NCI-H2107 (cell line): ENCODE measurements at places on chromosomes 7 and 10.
A peak's percentile ranks its signal among the peaks of the same experiment; 100 is the strongest.

- no peak for DNase-seq
Observed at GRCh38 chr7:35802649-35803048, 1.8 kb downstream of the SEPTIN7 start.

DNA sequence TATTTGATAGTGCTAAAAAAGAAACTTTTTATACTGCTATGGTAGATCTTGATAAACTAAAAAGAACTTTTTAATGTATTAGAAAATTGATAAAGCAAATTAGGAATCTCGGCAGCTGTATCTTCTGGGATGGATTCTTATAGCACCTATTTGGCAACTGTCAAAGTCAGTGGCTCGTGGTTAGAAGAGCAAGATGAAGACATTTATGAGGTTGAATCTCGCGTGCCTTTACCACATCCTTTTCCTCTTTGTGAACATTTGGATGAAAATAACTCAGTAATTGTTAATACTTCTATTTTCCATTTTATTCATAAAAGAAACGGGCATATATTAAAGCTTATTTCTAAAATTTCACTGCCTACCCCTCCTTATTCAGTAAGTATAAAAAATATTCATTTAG lies 76.2 kb downstream of the CYP51A1 start:
- no peak for DNase-seq

DNA sequence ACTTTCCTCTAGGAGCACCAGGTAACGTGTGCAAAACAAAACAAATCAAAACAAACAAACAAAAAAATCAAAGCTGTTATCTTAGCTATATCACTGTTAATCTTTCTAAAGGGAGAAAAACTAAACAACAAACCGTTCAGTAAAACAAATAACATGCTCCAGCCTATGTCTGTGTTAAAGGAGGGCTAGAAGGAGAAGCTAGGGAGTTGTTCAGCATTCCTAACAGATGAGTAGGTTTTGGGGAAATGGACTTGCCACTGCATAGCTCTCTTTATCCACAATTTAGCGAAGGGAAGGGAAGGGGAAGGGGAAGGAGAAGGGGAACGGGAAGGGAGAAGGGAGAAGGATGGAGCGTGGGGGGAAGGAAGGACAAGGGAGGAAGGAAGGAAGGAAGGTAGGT lies 134.2 kb upstream of the AKR1E2 start:
- no peak for DNase-seq

DNA sequence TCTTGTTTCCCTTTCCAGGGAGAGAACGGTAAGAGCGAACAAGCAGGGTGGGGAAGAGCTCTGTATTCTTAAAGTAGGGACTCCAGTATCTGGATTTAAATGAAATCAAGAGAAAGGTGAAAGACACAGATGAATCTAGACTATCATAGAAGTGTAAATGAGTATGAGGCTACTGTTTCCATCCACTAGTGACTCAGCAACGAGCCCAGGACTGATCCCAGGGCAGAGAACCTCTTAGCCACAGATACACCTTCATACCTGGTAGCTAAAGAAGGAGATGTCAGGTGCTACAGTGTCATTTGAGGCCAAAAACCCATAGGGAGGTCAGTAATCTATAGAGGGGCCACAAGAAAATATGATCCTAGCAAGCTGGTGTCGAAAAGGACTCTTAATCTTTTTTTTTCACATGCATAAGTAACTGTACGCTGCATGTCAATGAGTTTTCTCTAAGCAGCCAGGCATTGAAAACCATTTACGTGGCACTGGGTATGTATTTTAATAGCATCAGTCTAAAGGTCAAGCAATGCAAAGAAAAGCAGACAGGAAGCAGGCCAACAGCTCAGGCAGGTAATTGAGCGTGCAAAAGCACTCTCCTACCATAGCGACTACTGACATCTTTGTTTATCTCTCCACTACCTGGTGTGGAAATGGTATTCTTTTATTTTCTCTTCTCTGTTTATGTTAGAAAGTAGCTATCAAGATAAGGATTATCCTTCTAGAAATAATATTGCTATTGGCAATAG lies 91.5 kb upstream of the EGR2 start:
- no peak for DNase-seq

DNA sequence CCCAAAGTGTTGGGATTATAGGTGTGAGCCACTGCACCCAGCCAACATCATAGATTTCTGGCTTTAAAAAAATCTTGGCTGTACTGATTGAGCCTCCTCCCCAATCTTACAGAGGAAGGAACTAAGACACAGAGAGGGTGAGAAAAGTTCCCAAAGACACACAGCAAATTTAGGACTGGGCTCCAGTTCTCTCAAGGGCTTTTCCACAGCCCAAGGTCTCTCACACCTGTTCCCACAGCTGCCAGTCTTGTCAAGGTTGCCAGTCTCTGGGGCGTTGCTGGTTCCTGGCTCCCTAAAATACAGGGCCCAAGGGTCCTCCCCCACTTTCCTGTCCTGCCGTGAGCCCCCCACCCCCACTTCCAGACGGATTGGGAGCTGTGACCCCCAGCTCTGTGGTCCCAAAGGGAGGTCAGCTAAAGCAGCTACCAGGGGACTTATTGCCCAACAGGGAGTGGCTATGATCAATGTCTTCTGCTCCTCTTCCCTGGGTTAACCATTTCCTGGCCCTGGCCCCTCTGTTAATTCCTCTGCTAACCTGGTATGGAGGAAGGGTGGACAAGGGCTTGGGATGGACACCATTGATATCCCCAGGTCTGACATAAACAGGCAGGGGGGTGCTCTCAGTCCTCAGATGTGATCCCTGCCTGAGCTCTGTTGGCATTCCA lies 3.1 kb upstream of the ZAN start:
- DNase-seq = no peak

DNA sequence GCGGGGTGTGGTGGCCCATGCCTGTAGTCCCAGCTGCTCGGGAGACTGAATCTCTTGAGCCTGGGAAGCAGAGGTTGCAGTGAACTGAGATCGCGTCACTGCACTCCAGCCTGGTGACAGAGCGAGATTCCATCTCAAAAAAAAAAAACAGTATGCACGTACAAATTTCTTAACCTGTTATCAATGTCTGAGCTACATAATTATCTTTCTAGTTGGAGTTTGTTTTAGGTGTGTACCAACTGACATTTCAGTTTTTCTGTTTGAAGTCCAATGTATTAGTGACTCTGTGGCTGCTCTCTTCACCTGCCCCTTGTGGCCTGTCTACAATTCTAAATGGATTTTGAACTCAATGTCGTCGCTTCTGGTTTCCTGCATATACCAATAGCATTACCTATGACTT lies 40.3 kb downstream of the CD36 start:
- DNase-seq = no peak

DNA sequence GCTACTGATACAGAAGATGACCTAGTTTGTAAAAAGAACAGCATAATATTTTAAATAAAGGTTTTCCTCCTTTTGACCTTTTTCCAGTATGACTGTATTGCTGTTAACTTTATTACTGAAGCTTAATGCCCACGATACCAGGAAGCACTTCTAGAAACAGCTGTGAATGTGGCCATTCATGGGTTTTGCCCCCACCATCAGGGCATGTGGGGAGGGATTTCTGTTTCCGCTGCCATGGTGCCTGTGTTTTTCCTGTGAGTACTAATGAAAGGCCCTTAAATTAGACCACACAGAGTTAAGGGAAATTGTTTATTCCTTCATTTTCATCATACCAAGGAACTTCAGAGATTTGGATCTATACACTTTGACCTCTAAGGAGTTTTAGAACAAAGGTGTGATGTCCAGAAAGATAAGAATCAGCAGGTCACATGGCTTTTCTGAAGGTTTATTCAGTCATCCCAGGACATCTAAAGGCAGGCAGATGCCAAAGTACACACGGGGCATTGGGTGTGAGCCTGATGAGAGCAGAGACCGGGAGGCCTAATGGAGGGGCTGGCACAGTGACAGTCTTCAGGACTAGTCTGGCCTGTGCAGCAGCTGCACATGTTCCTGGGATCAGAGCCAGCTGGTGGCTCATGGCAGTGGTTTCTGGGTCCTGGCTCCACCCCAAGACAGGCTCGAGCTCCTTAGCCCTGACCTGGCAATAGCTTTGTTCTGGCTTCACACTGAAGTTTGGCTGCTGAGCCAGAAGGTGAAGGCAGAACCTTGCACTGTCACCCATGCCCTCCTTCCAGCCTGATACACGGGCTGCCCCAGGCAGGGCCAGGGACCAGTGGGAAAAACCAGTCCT lies 190.9 kb downstream of the REEP3 start:
- DNase-seq = peak; percentile 71

DNA sequence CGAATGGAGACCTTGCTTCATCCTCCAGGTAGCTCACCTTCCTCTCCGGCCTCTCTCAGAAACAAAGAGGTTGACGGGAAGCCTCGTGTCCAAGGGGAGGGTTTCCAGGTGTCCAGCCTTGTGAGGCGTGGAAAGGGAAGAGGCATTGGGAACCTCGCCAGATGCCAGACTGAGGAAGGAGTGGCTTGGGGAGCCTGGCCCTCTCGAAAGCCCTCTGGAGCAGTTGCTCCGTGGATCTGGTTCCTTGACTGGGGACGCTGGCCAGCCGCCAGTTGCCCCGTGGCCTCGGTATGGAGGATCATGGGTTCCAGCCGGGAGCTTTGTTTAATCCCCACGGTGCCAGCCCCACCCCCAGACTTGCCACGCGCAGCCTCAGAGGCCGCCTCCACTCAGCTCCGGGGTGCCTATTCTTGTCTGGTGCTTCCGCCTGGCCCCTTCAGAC lies 30.3 kb upstream of the SUN1 start:
- DNase-seq = peak; percentile 82

DNA sequence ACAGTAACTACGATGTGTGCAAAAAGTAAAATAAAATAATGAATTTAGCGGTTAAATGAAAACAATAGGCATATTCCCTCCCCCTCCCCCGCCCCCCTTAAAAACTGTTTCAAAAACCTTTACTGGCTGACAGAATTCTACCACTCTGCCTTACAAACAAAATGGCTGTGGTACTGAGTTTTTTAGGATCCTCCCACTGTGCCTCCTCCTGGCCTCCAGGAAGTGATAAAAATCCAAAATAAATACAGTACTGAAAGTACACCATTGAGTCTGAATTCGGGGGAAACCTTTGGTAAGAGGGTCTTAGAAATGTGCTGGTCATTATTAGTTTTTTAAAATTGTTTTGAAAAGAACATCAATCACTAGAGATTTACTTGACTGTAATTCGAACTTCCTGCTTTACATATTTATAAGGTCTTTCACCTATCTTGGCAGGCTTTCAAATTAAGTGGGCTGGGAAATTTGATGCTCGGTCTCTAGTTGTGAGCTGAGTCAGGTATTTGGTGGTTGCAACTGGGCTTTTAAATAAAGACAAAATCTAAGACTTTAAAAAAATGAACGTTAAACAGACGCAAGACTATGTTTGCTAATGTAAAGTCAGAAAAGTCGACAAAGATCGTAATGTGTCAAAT lies 32.5 kb upstream of the EPC1 start:
- DNase-seq = peak; percentile 8

GRCh38 chr10:46317889-46318288 lies 31.1 kb downstream of the ANTXRL start:
- no peak for DNase-seq

DNA sequence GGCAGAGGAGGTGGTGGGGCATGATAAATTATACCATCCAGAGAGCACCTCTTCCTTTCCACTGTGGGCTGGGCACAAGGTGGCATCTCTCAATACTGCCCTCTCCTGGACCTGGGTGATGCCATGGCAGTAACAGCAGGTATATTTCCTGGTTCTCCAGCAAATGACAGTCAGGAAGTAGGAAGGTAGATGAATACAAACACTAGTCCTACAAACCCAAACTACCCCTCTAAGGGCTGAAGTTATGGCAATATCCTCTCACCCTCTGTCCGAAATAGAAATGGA lies 1004.9 kb downstream of the KCNMA1 start:
- DNase-seq = peak; percentile 12

DNA sequence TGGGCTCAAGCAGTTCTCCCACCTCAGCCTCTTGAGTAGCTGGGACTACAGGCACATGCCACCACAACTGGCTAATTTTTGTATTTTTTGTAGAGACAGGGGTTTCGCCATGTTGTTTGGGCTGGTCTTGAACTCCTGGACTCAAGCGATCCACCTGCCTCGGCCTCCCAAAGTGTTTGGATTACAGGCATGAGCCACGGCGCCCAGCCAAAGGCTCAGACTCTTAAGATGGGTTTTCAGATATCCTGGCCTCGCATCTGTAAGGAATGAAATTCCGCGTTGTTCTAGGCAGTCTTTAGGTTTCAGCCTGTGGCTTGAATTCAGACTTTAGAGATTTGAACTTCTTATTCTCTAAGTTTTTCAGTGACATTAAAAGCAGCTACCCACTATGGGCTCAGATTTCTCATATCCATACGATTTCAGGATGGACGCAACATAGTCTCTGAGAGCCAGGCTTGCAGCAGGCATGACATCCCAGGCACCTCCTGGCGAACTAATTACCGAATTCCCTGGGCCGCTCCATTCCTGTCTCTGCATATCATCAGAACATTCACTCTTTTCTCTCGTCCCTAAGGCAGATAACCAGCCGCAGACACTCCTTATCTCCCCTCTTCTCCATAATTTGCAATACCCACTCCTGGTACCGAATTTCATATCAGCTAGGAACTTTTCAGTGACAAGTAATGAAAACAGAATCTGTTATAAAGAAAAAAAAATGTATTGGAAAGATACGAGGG lies 29.7 kb downstream of the IL15RA start:
- DNase-seq = no peak

- no peak for DNase-seq
Observed at GRCh38 chr10:19966751-19967150, 150.5 kb downstream of the PLXDC2 start.

GRCh38 chr7:94182721-94183120 lies 178.6 kb upstream of the BET1 start:
- DNase-seq = no peak

DNA sequence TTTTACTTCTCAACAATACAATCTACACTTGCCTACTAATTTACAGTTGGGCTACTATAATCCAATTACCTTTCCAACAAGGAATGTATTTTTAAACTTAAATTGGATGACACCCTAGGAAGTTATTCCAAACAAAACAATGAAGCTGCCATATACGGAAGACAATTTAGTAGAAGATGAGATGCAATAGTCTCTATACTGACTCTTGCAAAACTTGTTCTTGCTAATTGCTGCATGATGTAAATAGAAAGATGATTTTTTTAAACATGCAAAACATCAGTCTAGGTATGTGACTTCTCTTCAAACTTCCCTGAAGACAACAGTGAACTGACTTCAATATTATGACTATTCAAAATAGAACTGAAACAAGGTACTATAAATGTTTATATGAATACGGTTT lies 17.6 kb downstream of the NT5C3A start:
- no peak for DNase-seq

DNA sequence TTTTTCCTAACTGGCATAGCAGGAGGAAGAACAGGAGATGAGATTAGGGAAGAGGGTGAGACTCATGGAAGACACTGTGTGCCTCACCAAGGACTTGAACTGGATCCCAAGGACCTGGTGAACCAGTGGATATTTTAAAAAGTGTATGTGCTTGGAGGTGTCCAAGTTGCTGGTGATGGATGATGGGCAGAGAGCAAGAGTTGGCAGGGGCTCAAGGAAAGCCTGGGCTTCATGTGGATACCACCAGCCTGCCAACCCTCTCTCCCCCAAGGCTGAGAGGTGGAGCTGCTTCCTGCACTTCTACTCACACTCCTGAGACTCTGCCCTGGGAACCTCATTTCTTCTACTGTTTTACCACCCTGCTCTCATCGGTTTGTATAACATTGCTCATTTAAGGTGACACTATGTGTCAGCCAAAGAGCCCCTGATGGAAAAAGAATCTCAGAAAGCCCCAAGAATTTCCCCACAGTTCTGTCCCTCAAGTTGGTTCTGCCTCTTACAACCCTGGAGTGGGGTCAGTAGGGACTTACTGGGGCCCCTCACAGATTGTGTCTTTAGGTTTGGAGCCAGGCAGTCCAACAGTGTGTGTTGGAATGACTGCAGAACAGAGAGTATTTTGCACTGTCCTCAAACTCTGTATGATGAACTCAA lies 56.2 kb upstream of the PDCD4 start:
- DNase-seq = no peak

GRCh38 chr7:150322833-150323681 lies at the start of the genes ACTR3C and LRRC61:
Gene ACTR3C, minus strand, starts transcription at chr7:150323545. Its CDS starts 28,249 bp downstream, at chr7:150295296.
Gene LRRC61, plus strand, starts transcription at chr7:150323355. Its CDS starts 13,507 bp downstream, at chr7:150336862.
- peak; percentile 19 for DNase-seq
